ENCODE measurements at places on chromosomes 3 and 15.

DNA sequence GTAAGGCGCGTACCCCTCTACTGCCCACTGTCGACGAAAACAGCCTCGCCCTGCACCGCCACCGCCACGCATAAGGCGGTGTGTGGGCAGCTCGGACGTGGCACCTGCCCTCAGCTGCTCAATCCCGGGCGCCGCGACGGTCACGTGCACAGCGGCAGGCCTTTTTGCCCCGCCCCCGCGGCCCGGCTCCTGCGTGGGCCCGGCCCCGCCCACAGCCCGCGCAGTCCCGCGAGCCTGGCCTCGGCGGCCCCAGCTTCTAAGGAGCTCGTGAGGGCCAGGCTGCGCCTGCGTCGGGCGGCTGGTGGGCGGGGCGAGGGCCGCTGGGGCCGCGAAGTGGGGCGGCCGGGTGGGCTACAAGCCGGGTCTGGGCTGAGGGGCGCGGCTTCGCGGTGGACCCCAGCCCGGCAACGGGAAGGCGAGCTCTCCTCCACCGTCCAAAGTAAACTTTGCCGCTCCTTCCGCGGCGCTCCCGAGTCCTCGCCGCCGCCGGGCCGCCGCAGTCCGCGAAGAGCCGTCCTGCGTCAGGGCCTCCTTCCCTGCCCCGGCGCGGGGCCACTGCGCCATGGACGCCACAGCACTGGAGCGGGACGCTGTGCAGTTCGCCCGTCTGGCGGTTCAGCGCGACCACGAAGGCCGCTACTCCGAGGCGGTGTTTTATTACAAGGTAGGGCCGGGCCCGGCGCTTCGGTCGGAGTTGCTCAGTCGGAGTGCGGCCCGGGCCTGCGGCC is at the start of gene CAPN7:
Gene CAPN7 (plus strand): TSS at position 313 of the 728 bp plus-strand sequence. CDS start 250 bp downstream, at position 563.
- DNase-seq = peak; percentile 91

DNA sequence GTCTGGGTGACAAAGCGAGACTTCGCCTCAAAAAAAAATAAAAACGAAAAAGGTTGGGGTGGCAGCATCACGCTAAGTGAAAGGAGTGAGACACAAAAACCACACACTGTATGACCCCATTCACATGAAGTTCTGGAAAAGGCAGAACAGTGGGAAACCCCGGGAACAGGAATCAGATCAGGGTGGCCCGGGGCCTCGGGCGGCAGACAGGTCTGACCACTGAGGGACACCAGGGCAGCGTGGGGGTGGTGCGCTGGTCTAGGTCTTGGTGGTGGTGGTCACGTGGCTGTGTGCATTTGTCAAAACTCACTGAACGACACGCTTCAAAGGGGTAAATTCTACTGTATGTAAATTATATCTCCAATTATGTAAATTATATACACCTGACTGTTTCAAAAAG is 79.7 kb upstream of the PRR20G start:
- DNase-seq = no peak

GRCh38 chr3:156655819-156656550 is 18.4 kb upstream of the TIPARP start:
- no peak for DNase-seq

- DNase-seq = peak; percentile 58
Observed at GRCh38 chr3:109023656-109024254, 70.1 kb upstream of the GUCA1C start.

DNA sequence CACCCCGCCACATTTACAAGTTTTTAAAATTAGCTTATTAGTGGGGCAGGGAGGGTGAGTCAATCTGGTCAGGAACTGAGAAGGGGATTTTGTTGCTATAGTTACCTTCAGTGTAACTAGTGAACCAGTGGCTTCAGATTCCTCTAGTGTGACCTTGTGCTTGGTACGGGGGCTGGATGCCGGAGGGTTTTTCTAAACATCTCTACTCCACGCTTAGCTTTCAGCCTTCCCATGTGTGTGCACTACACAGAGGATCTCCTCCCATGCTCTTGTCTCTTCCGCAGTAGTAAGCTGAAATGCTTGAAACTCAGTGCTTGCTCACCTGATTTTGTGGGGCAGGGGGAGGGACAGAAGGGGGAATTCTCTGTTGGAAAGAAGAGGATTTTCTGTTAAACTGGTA is 67.9 kb upstream of the AKAP13 start:
- DNase-seq = no peak

- DNase-seq = no peak
Observed at GRCh38 chr3:12952343-12953200, 111.2 kb upstream of the RPL32 start.

DNA sequence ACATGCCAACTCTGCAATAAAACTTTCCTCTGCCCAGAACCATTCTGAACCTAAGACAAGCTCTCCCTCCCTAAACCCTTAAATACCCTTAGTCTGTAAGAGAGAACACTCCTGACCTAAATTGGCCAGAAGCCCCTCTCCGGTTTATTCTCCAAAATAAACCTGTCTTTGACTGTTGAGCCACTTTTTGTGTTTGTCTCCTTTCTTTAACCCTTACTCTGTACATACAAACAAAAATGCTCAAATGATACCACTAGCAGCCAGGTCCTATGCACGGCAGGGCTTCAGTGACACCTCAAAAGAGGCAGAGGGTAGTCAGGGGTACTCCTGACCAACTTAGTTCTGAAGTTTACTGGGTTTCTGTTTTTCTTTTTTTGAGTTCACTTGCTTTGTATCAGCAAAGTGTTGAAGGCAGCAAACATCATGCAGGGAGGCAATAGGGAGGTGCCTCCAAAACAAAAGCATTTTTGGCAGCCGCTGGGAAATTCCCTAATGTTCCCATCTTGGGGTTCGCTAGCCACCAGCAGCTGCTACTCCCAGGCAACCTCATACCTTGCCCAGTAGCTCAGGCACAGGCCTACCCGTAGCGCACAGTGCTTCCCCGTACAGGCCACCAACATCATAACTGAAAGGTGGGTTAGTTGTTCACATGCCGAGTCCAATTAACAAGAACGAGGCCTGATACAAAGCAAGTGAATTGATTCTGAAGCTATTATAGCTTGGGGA is 62.9 kb upstream of the GCNT3 start:
- DNase-seq = no peak

DNA sequence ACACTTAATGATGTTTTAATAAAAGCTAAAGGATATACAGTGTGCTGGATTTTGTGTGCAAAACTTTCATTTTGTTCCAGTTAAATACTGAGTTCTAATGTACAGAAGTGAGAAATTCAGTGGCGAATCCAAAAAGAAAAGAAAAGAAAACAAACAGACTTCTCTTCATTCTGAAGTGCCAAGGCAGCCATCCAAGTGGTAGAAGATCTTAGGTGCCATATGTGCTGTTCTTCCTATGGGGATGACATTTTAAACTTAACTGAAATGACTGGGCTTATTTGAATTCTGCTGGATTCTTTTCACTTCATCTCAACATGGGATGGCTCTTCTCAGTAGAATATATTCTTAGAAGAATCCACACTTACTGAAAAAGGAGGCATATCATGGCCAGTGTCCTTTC is 416.5 kb downstream of the ROBO2 start:
- DNase-seq = no peak

DNA sequence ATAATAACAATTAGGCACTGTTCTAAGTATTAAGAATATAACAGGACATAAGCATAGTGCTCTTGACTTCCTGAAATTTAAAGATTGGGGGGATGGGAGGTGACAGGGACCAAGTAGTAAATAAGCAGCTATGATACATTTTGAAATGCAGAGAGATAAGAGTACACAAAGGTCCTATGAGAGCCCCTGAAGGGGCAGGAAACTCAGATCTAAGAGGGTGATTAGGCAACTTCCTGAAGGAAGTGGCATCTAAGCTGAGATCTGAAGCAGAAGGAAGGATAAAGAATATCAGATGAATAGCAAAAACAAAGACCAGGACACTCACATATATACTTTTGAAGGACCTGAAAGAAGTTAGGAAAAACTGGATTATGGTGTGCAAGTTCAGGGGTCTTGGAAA is 415.2 kb upstream of the FRG2C start:
- DNase-seq = no peak

GRCh38 chr15:41115652-41116115 is 396 bp downstream of the INO80 start:
- peak; percentile 66 for DNase-seq

GRCh38 chr3:148642616-148643015 is 55.1 kb upstream of the AGTR1 start:
- no peak for DNase-seq

GRCh38 chr3:53083521-53083920 is 37.6 kb upstream of the SFMBT1 start:
- DNase-seq = no peak

DNA sequence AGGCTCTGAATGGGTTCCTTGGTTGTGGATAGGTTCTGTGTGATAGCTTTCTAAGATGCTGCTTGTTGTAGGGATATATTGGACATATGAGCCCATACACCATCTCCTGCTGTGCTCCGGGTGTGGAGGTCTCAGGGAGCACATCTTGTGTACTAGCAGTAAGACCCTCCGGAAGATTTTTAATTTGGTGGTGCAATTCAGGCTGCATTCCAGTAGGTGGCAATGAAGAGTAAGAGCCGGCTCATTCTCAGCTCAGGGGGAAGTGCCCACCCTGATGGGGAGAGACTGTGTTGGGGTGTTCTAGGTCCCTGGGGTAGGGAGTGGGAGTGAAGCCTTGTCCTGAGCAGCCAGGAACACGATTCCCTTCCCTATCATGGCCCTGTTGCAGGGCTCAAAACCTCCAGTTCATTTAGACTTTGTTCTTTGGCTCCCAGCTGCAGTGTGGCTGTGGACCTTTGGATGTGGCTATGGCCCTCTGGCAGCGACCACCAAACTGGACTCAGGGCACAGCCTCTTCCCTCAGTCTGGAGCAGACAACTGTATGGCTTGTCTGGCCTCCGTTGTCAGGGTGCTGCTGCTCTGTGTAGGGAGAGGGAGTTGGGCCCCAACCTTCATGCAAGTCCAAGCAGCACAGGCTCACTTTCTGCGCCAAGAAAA is 104.7 kb downstream of the UNC13C start:
- DNase-seq = peak; percentile 58

- no peak for DNase-seq
Observed at GRCh38 chr3:52270252-52270754, 8.1 kb downstream of the WDR82 start.

DNA sequence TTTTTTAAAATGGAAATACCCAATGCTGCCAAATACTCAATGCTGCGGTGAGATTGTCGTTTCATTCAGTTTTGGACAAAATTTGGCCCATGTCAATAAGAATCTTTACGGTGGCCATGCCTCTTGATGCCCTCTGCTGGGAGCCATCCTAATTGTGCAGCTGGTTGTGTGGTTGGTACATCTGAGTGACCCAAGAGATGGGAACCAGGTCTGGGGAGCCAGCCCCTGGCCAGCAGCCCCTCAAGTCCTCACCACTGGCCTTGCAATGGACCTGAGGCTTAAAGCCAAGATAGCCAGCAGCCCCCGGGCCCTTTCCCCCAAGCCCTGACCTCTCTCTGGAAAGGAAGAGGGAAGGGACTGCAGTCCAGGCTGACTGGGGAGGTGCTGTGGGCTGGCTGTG is 36.4 kb upstream of the ESYT3 start:
- DNase-seq = no peak

DNA sequence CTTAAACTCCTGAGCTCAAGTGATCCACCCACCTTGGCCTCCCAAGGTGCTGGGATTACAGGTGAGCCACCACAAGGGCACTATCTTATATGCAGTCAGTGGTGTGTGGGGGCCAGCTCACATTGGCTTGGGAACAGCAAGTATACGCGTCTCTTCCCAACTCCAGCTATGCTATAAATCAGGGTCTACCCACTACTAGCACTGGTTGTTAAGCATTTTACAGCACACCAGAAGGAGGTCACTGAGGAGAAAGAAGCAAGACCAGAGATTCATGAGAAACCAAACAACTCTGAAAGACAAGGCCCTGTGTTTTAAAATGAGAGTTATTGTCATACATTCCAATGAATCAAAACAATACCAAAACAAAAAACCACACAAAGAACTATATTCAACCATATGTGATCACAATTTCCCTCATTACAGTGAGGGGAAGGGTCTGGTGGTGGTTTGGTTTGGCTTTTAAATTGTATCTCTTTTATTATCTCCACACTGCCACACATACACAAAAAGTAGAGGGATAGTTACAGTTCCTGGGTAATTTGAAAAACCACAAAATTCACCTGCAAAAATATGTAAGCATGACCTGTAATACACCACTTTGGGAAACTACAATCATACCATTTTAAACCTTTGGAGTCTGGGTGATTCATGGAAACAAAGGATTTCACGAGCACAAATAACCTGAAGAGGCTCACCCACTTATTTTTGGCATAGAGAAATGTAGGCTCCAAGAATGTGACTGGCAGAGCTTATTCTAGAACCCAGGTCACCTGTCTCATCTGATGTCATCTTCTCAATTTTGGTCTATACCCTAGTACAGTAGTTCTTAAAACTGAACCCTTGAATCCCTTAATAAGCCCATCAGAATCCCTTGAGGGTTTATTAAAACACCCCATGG is 5.2 kb downstream of the MAGI1 start:
- DNase-seq = no peak

DNA sequence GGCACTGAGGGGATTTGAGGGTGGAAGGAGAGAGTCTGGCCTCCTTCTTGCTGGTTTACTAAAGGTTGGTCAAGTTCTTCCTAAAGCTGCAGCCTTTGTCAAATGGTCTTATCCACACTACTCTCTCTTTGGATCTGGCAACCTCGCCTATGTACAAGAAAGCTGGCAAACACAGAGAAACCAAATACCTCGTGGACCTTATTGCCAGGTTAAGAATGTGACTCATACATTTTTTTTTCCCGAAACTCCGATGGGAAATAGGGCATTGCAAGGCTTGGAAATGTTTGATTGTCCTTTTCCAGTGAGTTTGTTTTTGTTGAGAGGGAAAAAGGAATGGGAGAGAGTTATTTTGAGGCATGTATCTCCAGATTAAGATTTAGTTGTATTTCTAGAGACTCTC is 13.9 kb downstream of the EOMES start:
- no peak for DNase-seq

GRCh38 chr3:15007681-15008141 is 57.4 kb downstream of the MRPS25 start:
- no peak for DNase-seq

- DNase-seq = no peak
Observed at GRCh38 chr3:171644681-171645080, 165.6 kb downstream of the PLD1 start.

- no peak for DNase-seq
Observed at GRCh38 chr15:99371180-99372103, 120.2 kb downstream of the LRRC28 start.

DNA sequence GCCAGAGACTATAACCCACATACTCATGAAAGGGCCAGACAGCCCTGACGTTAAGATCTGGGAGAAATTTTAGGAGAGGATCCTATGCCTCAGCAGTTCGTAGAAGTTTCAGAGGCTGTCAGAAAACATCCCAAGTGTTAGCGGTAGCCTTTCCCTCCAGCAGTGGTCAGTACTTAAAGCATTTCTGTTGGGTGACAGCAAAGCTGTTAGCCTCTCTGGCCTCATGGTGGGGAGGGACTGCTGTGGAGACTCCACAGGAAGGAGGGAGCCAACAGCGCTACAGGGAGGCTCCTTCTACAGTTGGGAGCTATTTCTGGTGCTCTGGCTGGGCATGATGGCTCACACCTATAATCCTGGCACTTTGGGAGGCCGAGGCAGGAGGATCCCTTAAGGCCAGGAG is 27.4 kb downstream of the IDH2 start:
- no peak for DNase-seq

DNA sequence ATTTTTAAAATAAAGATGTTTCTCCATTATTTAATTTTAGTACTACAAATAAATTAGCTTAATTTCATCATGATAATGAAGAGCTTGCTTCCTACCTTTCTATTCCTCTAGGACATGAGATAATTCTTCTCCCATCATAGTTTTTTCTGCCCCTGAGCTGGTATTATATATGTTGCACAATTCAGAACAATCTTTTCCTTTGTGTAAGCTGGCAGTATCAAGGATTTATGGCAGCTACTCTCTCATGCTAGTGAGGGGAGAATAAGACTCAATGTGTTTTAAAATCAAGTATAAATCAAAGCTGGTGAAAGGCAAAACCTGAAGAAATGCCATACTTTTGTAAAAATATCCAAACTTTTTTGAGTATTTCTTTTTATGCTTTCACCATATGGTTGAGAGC is 1405.3 kb downstream of the SI start:
- no peak for DNase-seq

All from SJCRH30 (cell line).